IPS-NIHi11 (cell line): ENCODE measurements at places on chromosomes 13 and 19.

GRCh38 chr13:43008596-43008995 lies 14.8 kb upstream of the DNAJC15 start:
- DNase-seq: no peak

GRCh38 chr19:12647047-12647446 lies 19.5 kb downstream of the MAN2B1 start:
- DNase-seq: no peak

- peak; percentile 63 for DNase-seq
Observed at GRCh38 chr19:17441241-17442021, 7.0 kb downstream of the TMEM221 start.

GRCh38 chr19:3065675-3066357 lies 3.5 kb upstream of the TLE5 start:
- DNase-seq: no peak

DNA sequence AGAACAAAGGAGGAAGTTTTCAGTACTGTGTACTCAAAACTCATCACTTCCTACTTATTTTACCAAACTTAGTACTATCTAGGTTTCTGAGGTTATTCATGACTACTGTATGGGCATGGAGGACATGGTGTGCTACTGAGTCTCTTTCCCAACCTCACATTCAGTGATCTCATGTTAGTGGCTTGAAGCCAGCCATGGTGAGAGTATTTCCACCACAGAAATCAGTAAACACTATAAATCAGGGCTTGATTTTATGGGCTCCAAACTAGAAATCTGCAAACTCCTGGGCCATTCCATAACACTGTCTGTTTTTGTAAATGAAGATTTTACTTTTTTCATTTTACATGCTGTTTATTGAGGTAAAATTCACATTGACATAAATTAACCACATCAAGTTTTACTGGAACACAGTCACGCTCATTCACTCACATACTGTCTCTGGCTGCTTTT lies 19.7 kb downstream of the MED26 start:
- no peak for DNase-seq

GRCh38 chr13:23901365-23901764 lies 4.1 kb upstream of the C1QTNF9B start:
- DNase-seq: no peak

DNA sequence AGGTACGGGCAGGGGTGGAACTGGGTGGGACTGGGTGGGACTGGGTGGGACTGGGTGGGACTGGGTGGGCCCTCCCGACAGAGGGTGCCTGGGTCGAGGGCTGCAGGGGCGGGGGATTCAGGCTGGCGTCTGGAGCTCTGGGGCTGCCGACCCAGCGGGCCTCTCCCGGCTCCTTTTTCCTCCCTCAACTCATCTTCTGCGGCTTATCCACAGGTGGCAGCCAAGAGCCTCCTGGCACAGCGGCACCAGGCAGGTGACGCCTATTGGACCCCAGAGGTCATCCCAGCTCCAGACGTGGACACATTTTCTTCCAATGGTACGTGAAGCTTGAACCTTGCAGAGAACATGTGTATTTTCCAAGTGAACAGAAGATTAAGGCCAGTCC lies 533 bp downstream of the ZNF544 start:
- DNase-seq: peak; percentile 84

- no peak for DNase-seq
Observed at GRCh38 chr13:74975111-74975510, 506.9 kb downstream of the TBC1D4 start.

- no peak for DNase-seq
Observed at GRCh38 chr13:75656425-75656989, 20.4 kb downstream of the LMO7 start.
